Ureter (tissue), 1 donor: ENCODE measurements at places on chromosomes 11 and 22. TPM values are rescaled to one million over a fixed set of nuclear protein-coding genes. Genes with fewer than 3 reads are reported as not detected.

Gene OR11H1
- not detected for total RNA-seq

Gene SLC1A2
- 2.4 TPM for total RNA-seq

Gene ACR
- 1.7 TPM for total RNA-seq

Gene TMEM86A
- total RNA-seq, result 4.6 TPM

Gene RASGRP2
- 23.3 TPM for total RNA-seq

- no peak for DNase-seq
These were observed 40.9 kb downstream of the GAS2 start for GRCh38 chr11:22707119-22707899.

DNA sequence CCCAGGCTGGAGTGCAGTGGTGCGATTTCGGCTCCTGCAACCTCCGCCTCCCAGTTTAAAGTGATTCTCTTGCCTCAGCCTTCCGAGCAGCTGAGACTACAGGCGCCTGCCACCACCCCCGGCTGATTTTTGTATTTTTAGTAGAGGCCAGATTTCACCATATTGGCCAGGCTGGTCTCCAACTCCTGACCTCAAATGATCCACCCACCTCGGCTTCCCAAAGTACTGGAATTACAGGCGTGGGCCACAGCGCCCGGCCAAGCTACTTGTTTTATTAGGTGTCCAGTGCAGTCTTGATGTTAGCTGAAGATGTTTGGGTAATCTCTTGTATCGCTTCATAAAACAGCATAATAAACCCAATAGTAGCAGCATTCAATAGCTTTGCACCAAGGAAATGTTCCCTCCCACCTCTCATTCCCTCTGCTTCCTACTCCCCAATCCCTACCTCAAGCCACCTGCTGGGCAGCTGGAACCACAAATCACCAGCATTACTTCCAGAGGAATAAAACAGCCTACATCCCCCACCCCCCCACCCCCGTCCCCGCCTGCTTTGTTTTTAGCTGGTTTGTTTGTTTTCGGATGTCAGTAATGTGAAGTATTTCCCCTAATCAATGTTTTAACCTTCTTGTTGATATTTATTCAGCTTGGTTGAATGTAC, 11.0 kb upstream of the GRIK4 start:
- DNase-seq, result no peak

DNA sequence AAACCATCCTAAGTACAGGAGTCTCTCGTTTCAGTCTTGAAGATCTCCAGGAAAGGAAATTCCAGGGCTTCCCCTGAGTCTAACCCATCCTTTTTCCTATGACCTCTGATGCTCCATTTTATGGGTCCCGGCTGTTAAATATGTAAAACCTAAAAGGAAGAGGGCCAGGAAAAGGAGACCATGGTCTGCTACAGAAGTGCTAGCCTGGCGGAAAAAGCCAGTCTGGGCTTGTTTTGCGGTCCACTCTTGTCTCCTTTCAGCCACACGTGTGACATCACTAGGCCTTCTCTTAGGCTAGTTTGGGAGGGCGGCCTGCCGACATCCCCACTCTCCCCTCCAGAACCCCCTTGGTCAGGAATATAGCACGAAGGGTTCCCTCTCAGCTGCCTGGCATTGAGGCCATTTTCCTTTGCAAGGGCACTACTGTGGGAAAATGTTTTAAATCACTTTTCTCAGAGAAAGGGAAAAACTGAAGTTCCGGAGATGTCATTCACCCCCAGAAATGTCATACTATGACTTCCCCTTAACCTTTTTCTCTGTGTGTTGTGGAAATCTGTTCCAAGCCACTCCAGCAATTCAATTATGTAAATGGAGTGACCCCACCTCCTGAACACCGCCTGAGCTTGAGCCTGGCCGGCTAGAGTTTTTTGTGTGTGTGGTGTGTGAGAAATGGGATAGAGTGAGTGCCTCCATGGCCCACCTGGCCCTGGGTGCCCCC, 86.9 kb downstream of the UBASH3B start:
- no peak for DNase-seq

DNA sequence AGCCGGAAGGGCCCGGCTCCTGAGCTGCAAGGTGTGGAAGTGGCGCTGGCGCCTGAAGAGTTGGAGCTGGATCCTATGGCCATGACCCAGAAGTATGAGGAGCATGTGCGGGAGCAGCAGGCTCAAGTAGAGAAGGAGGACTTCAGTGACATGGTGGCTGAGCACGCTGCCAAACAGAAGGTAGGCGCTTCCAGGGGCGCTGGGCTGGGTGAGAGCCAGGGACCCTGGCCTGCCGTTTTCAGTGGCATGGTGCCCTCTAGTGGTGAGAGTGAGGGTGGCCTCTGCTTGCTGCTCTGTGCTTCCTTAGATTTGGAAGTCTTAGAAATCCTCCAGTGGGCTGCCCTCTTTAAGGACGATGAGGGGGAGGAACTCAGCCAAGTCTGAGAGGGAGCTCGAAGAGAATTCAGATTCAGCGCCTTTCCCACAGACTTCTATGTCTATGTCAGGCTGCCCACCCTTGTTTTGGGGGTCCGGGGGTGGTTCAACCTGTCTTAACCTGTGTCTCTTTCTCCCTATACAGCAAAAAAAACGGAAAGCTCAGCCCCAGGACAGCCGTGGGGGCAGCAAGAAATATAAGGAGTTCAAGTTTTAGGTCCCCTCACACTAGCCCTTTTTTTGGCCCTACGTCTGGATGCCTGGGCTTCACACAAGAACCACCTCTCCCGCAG, 1.8 kb upstream of the PACS1 start:
- DNase-seq, result no peak

GRCh38 chr11:126410649-126411048, 55.2 kb downstream of the ST3GAL4 start:
- no peak for DNase-seq

DNA sequence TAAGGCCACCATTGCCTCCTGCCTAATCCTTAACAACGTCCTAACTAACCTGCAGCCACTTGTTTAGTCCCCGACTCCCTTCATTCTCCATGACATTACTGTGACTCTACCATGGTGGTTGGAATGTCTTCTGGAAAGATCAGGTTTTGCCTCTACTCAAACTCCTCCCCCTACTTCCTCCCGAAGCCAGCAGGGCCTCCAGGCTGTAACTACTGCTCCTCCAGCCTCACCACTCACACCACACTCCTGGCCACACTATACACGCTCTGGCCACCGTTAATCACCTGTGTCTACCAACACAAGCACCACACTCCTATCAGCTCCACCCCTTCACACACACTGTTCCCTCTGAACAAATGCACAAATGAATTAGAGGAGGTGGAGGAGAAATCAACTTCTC, 69.2 kb downstream of the PACSIN2 start:
- no peak for DNase-seq

DNA sequence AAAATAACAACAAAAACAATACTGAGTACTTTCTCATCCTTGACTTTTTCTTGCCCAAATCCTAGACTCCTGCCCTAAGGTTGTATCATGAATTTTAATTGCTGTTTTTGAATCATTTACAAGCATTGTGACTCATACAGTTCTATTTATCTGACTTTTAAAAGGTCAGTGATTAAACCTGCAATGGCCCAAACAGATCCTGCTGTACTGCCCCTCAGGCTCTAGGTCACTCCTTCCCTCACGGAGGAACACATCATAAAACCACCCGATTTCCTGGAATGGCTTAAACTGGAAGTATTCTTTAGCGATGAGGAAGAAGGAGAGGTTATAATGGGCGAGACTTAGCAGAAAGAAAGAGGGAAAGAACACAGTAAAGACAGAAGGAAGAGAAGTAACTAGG, 12.3 kb downstream of the ARFGAP3 start:
- DNase-seq, result no peak

- DNase-seq, result no peak
These were observed 7.2 kb upstream of the CARD10 start for GRCh38 chr22:37526376-37526775.

DNA sequence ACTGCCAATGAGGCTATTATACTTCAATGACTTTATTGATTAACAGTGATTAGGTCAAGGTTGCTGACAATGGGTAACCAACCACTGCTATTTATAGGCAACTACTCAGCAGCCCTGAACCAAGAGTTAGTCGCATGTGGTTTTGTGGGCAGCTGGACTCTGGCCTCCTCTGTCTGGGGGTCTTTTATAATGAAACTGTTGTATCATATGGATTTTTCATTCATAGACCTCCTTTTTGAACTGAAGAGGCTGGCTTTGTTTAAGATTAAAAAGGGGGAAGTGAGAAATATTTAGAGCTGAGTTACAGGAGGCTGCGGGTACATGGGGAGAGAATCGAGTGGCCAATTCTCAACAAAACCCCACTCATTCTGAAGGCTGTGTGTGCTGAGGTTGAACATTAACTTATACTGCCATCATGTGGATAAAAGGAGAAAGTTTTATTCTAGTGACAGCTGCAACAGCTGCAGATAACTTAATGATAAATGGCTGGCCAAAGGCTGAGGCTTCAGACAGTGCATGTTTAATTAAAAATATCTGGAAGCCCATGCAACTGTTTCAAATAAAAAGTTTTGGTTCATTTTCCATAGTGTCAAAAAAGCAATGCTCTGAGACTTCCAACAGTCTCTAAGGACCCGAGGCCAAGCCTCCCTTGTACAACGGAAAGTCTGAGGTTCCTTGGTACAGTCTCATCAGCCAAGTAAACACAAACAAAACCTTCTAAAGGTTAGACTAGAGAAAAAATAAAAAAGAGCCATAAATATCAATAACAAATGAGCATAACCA, 682.6 kb downstream of the KCNA4 start:
- no peak for DNase-seq
